ENCODE measurements at places on chromosomes 7 and 10. TPM values are rescaled to one million over a fixed set of nuclear protein-coding genes. Genes with fewer than 3 reads are reported as not detected.

The NXPH1 gene
- not detected for polyA plus RNA-seq

The PPP3CB gene
- polyA plus RNA-seq = 62.8 TPM

The GSTO1 gene
- polyA plus RNA-seq = 70.0 TPM

The HOXA10 gene
- polyA plus RNA-seq = 0.12 TPM

The GHITM gene
- polyA plus RNA-seq = 124 TPM

The NMT2 gene
- polyA plus RNA-seq = 31.6 TPM

The HSPA12A gene
- polyA plus RNA-seq = 13.8 TPM

- DNase-seq = no peak
These were observed 111.1 kb upstream of the PDLIM1 start for GRCh38 chr10:95401704-95402469.

- DNase-seq = no peak
These were observed 394.9 kb downstream of the DGKB start for GRCh38 chr7:14507617-14508016.

DNA sequence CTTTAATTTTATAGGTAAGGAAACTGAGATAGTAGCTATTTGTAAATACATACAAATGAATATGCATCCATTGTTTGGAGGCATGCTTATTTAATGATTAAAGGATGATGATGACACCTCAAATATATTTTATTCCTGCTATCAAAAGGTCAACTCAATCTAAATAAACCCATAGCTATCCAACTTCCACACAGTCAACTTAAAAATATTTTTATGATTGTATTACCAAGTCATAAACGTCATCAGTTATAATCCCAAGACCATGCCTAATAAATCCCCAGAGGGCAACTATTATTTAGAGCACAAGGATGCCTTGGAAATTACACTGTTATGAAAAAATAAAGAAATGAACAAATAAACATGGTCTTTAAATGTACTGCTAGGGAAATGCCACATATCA lies 102.1 kb downstream of the MPP7 start:
- no peak for DNase-seq

DNA sequence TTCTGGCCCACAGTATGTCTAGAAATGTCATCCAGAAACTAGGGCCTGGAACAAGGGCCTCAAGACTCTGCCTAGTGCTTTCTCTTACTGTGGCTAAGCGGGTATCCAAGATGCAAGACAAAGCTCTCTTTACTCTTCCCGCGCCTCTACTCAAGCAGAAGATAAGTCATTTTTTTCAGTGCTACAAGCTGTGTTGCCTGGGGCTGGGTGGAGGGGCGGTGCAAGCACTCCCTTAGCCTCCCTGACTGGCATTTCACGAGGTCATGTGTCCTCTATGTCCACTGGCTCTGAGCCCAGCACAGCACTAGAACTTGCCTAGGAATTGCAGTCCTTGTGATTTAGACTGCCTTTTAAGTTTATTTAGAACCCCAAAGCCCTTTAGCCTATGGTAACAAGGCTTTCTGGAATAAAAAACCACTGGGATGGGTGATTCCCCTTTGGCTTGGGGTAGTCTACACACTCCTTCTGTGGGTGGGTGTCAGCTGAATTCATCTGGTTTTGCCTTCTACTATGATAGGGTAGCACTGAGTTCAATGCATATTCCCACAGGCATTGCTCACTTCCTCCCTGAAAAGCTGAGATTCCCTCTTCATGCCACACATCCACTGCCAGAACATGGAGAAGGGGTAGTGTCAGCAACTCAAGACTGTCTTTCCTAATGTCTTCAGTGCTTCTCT lies 371.8 kb upstream of the KCND2 start:
- no peak for DNase-seq

DNA sequence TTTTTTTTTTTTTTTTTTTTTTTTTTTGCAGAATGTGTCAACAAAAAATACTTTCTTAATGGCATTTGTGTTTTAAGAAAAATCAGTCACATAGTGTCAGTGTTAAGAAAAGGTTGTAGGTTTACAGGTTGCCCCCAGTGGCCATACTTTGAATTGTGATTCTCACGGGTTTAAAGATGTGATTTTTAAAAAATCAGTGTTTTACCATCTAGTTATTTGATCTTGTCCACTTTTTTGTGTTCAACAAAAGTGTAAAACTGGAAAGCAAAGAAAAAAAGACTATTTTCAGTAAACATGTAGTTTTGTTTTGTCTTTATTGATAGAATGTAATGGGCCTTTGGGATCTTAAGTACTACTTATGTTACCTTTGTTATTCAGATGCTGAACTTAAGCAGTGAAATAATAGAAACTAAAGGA lies 25.7 kb downstream of the SUV39H2 start:
- DNase-seq = no peak

DNA sequence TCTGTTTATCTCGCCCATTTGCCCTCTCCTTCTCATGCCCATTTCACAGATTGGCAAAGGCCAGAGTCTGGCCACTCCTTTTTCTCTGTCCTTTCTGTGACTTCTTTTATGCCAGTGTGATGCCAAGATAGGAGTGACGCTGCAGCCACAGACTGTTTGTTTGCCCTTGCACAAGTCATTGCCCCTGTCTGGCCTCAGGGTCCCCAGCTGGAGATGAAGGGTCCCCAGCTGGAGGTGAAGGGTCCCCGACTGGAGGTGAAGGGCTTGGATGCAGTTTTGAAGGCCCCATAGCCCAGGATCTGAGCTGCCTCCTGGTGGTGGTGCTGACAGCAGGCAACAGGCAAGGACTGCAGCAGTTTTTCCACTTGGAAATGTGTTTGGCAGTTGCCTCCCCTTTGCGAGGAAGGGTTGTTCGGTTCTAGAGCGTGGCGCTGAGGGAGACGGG lies 50.8 kb upstream of the SLC29A3 start:
- DNase-seq = no peak

- DNase-seq = no peak
These were observed 504.4 kb downstream of the GALNT17 start for GRCh38 chr7:71636329-71636728.

DNA sequence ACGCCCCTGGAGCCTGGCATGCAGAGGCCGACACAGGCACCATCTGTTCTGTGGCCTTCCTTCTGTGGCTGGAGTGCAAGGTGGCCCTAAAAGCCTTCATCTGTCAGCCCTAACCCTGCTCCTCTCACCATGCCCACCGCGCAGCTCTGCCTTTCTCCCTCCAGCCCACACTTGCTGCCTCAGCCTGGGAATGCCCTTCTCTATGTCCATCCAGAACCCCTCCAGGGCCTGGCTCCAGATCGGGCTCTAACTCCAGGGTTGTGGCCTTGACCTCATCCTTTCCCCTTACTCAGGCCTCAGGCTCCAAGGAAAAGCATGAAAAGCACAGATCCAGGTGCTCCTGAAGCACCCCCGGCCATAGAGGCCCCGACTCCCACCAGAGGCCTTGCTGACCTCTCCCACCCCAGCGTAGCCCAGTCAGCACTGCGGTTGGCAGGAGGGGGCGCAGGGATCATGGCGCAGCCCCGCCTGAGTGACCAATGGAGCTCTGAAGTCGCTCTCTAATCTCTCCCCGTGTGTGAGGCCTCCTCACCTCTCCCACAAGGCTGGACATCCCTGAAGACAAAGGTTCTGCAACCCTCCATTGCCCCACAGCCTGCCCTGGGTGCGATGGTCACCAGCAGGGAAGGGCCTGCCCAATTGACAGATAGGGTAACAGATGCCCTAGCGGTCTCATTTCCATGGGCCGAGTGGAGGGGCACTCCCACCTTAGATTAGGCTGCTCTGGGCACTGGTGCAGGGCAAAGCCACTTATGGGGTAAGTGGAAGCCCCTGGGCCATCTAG lies 9.2 kb downstream of the ZCCHC24 start:
- DNase-seq = no peak

GRCh38 chr7:70098133-70098561 lies 499.9 kb downstream of the AUTS2 start:
- no peak for DNase-seq

DNA sequence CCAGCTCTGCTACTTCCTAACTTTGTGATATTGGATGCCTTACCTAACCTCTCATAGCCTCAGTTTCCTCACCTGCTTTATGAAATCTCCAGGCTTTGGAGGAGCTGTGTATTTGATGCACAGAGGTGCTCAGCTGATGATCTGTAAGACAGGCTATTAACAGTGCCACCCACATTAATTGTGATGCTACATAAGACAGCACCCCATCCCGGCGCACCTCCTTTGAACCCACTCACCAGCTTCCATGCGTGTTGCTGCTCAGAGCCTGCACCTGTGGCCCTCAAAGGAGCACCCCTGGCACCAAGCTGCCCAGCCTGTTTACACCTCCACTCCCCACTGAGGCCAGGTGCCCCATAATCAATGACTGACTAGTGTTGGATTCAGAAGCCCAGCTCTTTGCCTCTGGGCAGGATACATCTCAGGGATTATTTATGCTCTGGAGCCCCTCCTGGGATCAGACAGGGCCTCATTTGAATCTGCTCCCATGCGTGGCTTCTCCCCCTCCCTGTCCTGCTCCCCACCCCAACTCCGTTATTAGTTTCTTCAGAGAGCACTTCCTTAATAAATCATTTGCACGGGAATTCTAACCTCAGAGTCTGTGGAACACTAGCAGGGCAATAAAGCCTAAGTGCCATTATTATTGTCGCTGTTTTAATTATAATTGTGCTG lies 87.7 kb downstream of the GFRA1 start:
- no peak for DNase-seq

- no peak for DNase-seq
These were observed 131.7 kb downstream of the DGKI start for GRCh38 chr7:137715121-137715520.

- no peak for DNase-seq
These were observed 146.9 kb downstream of the TPST1 start for GRCh38 chr7:66352071-66352470.

- no peak for DNase-seq
These were observed 66.7 kb upstream of the PODXL start for GRCh38 chr7:131623154-131623553.

GRCh38 chr10:31207636-31208035 lies 111.4 kb upstream of the ZEB1 start:
- DNase-seq = no peak

GRCh38 chr7:106590209-106590816 lies 70.6 kb downstream of the CCDC71L start:
- DNase-seq = no peak

DNA sequence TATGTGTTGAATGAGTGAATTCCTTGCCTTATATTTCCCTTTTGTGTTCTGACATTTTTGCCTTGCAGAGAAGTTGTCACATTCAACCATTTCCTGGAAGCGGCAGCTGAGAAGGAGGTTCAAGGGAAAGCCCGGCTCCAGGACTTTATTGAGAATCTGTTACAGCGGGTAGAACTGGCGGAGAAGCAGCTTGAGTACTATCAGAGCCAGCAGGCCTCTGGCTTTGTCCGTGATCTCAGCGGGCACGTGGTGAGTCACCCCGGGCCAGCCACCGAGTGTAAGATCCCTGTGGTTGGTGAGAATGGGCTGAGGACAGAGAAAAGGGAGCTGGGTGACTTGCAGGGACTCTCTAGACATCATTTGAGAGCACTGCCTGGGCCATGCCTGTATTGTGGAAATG lies 14.2 kb downstream of the ZNF365 start:
- no peak for DNase-seq

DNA sequence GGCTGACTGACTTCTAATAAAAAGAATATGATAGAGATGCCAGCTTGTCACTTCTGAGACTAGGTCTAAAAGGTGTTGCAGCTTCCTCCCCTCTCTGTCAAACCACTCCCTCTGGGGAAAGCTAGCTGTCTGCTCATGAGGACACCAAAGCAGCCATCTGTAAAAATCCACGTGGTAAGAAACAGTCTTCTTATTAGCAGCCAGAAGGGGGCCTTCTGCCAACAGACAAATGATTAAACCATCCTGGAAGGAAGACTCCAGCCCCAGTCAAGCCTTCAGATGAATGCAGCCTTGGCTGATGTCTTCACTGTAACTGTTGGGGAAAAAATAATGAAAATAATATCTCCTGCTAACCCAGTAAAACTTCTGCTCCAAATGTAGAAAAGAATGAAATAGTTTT lies 41.9 kb upstream of the DAGLB start:
- no peak for DNase-seq

DNA sequence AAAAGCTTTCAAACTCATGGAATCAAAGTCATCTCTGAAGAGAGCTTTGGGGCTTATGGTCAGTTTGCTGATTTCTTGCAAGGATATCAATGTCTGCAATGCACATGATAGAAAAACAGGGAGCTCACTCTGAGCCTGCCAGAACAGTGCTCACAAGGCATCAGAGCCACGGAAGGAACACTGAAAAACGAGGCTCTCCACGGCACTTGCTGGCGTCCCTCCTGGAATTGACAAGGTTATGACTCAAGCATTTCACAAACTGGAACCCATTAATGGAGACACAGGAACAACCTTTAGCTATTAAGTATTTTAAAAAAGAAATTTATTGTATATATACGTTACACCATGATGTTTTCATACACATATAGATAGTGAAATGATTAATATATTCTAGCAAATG lies 266.3 kb downstream of the KCND2 start:
- DNase-seq = no peak

DNA sequence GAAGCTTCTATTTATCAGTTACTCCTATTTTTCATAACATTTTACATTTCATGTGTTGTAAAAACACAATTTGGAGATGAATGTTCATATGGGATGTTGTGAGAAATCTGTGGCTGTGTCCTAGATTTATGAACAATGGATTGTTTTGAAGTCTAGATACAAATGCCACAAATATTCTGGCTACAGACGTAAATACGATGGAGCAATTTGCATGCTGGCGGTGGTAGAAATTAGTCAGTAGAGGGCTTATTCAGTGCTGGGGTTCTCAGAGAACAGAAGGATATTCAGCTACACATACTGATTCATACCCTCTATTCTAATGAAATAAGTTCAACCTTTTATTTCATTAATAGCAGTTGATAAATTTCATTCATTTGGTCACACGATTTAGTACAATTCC lies 48.8 kb downstream of the PLPP4 start:
- no peak for DNase-seq

Data from right lung (tissue), 10 donors.